ENCODE measurements at places on chromosomes 2 and 18.

DNA sequence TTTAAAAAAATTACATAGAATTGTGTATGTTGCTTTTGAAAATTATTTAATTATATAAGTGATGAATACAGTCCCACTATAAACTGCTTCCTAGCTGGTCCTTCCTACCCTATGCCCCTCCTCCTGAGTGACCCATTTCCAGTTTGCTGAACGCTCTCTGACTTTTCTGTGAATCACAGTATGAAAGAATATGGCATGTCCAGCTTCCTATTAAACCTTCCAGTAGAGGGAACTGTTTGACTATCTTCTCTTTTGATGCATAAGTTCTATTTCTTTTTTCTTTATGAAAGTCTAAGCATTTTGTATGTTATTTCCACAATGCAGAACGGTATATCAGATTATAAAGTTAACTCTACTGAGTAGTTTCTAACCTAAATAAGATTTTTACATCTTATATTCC is 41.3 kb downstream of the PSMG2 start:
- no peak for DNase-seq

- DNase-seq: no peak
Observed at GRCh38 chr2:218172845-218173244, 6.1 kb upstream of the CXCR1 start.

GRCh38 chr2:75396314-75396713 is 164.4 kb downstream of the EVA1A start:
- no peak for DNase-seq

DNA sequence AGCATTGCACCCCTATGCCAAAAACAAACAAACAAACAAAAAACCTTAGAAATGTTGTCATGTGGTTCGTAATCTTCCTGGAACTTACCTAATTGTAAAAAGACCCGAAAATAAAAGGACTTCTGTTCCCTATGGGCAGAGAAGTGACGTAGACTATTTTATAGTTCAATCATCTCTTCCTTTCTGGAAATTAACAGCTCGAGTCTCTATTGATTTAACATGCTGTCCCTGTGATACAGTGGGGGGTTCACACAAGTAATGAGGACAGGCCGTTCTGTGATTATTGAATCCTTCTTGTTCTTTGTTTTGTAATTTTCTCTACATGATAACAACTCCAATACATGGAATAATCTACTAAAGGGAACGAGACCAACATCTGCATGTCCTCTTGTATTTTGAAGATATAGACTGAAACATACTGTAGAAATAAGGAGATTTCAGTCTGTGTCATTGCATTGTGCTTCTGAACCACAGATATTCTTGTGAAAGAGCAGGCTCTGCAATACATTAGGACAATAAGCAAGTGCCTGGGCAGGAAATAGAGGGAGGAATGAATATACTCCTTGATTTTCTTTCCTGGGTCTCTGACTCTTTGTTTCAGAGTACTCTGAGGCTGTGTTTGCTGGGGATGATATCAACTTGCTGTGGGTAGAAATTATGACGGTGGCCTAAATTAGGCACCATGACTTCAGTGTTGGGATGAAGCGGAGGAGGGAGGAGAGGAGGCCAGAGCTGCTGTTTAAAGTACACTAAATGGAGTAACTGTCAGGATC is 65.7 kb upstream of the PPM1B start:
- no peak for DNase-seq

- DNase-seq: no peak
Observed at GRCh38 chr2:217890445-217890844, 112.3 kb downstream of the TNS1 start.

DNA sequence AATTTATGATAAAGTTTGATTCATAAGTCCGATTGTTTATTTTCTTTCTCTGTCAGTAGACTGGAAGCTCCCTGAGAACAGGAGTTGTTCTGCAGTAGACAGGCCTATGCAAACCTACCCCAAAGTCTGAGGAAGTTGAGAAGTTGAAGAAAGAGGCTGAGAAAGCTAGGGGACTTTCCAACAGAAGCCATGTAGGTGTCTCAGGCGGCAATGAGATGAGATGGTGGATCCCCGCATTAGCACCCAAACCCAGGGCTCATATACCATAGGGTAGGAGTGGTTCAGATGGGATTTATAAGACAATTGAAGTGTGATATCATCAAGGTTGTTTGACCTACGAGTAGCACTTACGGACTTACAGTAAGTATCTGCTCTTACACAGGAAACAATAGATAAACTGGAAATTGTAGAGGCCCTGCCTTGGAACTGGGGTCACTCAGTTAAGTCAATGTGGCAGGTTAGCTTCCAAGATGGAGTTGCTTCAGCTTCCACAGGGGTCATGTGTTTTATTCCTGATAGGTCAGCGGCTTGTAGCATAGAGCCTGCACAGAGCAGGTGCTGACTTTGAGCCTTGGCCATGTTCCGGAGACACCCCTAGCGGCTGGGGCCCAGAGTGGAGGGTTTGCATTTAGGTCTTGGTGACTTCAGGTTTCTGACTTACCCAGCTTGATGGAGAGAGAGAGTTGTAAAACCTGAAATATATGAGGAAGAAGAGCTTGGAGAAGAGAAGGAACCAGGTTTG is 2.3 kb upstream of the PSD4 start:
- DNase-seq: no peak

DNA sequence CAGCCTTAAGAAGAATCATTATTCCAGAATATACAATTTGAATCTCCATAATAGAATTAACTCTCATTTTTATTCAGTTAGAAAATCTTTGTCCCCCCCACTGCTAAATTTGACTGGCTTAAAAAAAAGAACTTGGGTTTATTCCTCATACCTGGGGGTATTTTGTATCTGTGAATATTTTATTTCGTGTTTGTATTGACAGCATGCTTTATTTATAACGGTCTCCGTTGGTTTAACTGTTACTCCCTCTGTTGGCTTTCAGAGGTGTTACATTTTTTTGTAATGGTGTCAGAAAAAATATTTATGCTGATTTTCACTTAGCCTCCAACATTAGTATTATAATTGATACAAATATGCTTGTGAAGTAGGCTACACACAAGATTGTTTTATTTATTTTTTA is 109.1 kb downstream of the HAUS1 start:
- DNase-seq: no peak

- DNase-seq: no peak
Observed at GRCh38 chr2:156704617-156705016, 268.4 kb downstream of the GPD2 start.

Measured in Peyer's patch (tissue), 4 donors.